ENCODE measurements at places on chromosomes 2 and 18.

- no peak for DNase-seq
These were observed 42.3 kb upstream of the LPIN2 start for GRCh38 chr18:3055186-3055728.

GRCh38 chr18:40864846-40865245, 1090.2 kb upstream of the PIK3C3 start:
- no peak for DNase-seq

DNA sequence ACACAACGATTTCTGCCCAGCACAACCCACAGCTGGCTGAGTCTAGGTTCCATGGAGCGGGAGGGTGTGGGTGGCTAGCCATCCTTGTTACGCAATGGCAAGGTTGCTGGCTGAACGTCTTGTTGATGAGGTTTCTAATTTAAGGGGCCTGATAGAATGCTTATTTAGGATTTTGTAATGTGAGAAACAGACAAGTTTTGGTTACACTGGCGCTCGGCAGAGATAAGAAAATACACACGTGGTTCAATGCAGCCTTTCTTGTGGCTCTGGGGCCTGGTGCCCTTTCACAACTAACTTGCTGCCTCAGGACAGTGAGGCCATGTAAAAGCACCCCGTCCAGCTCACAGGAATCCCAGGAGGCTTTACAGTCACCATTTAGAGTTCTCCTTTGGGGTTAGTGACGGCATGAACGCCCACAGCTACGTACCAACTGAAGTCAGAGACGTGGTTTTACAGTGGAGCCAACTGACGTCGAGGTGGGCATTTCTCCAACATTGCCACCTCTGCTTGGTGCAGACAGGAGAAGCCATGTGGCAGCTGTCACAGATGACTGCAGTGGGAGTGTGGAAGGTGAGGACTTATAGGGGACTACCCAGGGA, 29.7 kb upstream of the PIEZO2 start:
- no peak for DNase-seq

DNA sequence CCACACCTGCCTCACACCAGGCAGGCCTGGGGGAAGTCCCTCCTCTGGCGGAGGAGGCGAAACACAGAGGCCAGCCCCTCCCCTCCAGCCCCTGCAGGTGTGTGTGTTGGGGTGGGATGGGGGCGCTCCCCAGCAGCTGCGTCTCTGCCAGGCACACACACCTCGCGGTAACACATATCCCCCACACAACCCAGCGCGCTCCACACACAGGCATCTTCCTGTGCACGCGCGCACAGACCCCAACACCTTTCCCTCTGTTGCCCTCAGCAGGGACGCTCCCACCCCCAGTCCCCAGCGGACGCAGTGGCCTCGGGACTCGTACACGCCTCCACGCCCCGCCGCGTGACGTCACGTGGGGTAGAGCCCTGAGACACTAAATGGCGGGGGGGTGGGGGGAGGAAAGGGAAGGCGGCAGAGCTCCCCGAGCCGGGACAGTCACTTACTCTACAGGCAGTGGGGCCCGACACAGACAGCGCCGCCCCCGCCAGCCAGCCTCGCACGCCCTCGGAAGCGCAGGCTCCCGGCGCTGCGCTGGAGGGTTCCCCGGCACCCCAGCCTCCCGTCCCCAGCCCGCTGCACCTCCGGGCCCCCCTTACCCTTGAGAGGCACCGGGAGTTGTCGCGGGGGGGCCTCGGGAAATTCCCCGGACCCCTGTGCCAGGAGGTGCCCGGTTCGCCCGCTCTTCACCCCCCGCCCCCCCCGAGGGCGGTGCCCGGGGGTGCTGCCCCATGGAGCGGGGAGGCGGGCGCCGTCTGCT, at the start of gene WNT10A:
TSS of gene WNT10A (plus strand) at position 751 of the 757 bp plus-strand sequence. CDS start 144 bp downstream, outside the sequence.
- DNase-seq, result no peak

- no peak for DNase-seq
These were observed 55.2 kb upstream of the GYPC start for GRCh38 chr2:126600742-126601141.

GRCh38 chr18:58078889-58079573, 35.0 kb downstream of the NEDD4L start:
- DNase-seq, result no peak

DNA sequence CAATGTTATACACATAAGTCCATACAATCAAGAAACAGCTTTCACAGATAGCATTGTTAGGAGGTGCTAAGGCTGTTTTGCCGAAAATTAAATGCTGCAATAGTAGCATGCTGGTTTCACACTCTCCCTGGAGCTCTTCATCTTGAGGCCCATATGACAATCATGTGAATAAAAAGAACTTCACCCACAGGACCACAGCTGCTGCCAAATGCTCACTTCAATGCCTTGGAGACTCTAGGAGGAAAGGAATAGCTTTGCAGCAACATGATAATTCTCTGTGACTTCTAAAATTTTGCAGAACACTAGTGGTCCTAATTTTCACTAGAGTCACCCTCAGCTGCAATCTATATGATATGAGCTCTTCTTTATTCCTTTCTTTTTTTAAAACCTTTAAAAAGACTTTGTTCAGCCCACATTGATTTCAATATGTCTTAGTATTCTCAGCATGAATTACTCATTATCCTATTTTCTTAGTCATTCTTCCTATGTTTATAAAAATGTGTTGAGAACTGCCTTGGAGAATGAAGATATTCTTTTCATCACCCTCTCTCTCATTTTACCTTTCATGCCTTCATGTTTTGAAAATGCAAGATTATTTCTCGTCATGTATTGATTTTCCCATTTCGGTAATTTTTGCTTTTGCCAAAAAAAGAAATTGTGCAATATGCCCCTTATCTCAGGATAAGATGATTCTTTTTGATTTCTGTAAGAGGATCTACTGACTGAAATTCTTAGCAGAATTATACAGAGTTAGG, 108.2 kb downstream of the PDE1A start:
- no peak for DNase-seq

- DNase-seq, result no peak
These were observed 66.3 kb downstream of the EIF5B start for GRCh38 chr2:99403524-99403923.

- no peak for DNase-seq
These were observed 292.0 kb downstream of the ZNF804A start for GRCh38 chr2:184890311-184890710.

DNA sequence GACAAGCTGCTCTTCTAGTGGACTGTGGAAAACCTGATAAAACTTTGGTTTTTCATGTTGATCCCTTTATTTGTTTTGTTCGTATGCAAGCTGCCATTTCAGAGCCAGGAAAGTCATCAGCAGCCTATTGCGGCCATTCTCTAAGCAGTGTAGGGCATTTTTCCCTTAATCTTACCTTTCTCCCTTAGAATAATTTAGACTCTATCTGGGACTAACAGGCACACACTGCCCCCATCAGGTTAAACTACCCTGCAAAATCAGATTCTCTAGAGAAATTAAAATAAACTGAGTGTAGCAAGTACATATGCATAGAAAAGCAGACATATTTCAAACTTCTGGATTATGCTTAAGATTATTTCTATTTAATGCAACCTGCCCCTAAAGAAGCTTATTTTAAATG, 347.5 kb downstream of the METTL4 start:
- DNase-seq, result no peak

DNA sequence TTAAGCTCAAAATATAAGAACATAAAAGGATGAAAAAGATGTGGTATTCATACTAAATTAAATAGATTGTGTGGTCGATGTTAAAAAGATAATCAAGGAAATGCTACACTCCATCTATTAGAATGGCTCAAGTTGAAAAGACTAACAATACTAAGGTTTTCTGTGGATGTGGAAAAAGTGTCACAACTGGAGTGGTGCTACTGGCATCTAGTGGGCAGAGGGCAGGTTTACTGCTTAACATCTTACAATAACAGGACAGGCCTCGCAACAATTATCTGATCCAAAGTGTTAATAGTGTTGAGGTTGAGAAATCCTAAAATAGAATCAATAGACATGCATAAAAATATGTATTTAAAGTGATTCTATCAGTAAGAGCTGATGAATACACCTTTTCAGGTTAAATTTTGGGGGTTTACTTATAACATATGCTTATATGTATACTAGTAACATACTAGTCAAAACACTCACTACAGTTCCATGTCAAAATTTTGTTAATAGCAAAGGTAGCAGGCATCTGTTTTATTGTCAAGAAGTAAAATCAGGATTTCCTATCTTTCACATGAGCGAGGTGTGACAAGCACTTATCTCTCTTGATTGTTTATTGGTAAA, 91.5 kb upstream of the TMEFF2 start:
- no peak for DNase-seq

All from NCI-H2107 (cell line).